ENCODE measurements at places on chromosomes 7 and 10.
A peak's percentile ranks its signal among the peaks of the same experiment; 100 is the strongest.

GRCh38 chr10:52318136-52318701, 4.1 kb downstream of the DKK1 start:
- DNase-seq = no peak

DNA sequence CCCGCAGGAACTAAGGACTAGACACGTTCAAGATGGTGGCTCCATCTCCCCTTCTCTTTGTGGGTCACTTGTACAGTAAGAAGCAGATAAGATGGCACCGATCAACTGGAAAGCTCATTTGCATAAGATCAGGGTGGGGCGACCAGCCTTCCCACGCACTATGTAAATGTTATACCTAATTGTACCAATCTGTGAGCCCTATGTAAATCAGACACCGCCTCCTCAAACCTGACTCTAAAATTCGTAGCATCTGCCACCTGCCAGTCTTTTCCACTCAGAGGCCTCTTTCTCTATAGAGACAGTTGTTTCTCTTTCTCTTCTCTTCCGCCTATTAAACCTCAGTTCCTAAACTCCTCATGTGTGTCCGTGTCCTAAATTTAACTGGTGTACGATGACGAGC, 324.5 kb downstream of the PHF14 start:
- DNase-seq = no peak

DNA sequence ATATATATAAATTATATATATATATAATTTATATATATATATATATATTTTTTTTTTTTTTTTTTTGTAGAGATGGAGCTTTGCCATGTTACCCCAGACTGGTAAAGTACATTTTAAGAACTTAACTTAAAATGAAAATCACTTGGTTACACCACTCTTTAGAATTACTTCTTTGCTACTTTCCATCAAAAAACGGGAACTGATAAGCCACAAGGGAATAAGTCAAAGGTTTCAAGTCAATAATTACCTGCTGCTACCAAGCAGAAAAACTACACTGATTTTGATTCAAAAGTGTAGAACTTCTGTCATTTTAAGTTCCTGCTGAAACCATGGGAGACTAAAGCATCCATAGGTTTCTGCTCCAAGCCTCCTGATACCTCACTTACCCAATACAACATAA, 12.2 kb downstream of the PPA1 start:
- DNase-seq = no peak

DNA sequence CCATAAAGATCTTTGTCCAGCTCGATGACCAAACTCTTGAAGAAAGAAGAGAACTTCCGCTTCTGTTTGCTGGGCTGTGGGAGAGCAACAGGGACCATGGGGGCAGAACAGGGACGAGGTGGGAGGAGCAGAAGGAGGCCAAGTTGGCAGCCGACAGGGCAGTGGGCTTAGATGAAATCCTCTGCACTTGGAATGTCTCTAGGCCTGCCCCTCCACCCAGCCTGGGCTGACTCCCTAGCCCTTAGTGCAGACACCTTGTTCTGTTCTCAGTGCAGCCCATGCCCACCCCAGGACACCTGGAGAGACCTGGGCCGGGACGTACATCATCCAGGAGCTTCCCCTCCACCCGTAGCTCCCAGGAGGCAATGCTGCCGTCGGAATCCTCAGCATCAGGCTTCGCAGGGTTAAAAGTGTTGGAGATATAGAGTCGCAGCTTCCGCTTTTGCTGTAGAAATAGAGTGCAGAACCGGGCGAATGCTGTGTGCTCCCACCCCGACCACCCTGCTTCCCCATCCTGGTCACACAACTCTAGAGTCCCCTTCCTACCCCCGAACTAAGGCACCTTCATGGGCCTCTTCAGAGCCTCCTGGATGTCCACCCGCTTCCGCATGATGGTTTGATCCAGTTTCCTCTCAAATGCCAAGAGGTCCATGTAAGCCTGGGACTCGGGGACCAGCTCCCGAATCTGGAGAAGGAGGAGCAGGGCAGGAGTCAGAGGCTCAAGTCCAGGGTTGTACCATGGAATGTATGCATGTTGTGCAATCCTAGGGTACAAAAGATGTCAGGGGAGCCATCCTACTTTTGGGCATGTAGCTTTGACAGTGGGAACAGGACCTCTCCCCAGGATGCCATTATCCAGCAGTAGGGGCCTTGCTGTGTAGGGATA, 6.1 kb downstream of the SMARCD3 start:
- DNase-seq = no peak

- no peak for DNase-seq
Observed at GRCh38 chr7:87420173-87420572, 55.3 kb downstream of the ABCB4 start.

DNA sequence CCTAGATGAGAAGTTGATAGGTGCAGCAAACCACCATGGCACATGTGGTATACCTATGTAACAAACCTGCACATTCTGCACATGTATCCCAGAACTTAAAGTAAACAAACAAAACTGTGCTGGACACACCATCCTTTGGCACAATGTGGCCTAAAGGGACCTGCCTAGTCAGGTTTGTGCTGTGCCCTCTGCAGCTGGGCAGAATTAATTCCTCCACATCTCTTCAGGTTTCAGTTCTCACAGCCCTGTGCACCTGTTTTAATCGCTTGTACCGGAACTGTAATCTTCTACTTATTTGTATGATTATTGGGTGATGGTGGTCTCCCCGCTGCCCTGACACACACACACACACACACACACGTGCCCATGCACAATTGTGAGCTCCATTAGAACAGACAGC, 252.7 kb downstream of the ACTR3B start:
- no peak for DNase-seq

GRCh38 chr7:66952343-66953043, 31.5 kb downstream of the TMEM248 start:
- no peak for DNase-seq

DNA sequence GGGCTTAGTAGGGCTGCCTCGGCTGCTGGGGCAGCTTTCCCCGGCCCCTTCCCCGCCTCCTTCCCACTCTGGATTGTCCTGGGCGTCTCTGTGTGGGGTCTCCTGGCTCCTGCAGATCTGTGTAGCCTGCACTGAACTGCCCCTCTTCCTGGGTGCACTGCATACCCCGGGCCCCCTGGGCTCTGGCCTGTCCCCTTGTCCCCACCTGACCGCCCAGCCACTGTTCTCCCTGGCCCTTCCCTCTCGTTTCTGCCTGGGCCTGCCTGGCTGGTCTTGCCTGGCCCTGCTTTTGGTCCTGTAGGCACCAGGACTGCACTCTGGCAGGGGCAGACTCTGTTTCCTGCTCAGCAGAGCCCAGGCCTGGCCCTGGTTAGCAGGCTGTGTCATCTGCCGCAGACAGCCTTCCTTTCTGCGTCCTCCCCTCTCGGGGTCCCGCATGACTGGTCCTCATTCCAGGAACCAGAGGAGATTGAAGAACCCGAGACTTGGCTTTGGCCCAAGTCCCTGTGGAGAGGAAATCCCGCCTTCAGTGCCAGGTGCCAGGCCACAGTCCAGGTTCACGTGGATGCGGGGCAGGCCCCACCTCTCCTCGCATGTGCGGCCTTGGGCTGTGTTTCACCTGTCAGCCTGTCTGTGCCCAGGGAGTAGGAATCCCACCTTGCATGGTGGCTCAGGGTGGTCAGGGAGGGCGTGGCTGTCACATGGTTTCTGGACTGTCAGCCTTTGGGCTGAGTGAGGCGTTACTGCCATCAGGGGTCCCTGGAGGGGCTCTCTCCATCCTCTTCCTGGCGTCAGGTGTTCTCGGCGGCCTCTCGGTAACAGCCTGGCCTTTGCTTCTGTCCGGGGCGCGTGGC, 9.2 kb downstream of the INPP5A start:
- DNase-seq = peak; percentile 62

DNA sequence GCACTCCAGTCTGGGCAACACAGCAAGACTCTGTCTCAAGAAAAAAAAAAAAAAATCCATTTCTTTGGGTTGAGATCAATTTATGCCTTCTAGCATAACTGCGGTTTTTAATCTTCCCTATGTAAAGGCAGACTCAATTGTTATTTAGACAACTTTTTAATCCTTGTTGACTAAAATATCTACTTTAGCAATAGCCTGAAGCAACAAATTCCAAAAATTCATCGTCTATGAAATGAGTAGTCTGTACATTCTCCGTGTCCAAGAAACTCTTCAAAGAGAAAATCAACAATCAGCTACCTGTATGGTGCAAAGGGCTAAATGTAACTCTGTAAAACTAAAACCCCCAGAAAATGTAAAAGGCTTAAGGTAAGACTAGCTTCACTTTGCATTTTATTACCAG, 22.8 kb downstream of the LAMB1 start:
- no peak for DNase-seq

GRCh38 chr7:50664461-50664922, 99.3 kb upstream of the DDC start:
- DNase-seq = peak; percentile 69

DNA sequence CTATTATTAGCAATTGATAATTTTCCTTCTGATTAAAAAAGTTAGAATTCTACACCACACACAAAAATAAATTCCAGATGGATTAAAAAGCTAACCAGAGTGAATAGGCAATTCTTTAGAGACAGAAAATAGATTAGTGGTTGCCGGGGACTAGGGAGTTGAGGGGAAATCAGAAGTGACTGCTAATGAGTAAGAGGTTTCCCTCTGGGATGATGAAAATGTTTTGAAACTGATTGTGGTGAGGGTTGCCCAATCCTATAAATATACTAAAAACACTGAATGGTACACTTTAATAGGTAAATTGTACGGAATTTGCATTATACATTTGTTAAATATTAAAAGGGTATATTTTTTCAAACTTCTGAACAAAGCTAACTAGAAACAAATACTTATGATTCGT, 214.9 kb downstream of the GPAM start:
- no peak for DNase-seq

- no peak for DNase-seq
Observed at GRCh38 chr10:115861455-115861854, 411.6 kb downstream of the GFRA1 start.

DNA sequence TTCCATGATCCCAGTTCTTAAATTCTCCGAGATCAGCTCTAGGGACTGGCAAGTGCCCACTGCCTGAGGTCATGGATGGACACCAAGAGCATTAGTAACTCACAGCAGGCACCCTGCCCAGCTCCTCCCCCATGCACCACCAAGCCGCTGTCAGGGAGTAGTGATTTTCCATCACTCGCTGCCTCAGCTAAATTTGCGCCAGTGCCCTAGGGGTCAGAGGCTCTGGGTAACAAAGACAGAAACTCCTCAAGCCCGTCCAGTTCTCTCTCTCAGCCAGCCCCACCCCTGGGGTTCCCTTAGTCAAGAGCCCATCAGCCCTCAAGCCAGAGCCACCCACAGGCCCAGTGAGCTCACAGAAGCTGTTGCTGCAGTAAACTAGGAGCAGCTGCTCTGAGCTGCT, 30.0 kb downstream of the PAX2 start:
- DNase-seq = peak; percentile 55

DNA sequence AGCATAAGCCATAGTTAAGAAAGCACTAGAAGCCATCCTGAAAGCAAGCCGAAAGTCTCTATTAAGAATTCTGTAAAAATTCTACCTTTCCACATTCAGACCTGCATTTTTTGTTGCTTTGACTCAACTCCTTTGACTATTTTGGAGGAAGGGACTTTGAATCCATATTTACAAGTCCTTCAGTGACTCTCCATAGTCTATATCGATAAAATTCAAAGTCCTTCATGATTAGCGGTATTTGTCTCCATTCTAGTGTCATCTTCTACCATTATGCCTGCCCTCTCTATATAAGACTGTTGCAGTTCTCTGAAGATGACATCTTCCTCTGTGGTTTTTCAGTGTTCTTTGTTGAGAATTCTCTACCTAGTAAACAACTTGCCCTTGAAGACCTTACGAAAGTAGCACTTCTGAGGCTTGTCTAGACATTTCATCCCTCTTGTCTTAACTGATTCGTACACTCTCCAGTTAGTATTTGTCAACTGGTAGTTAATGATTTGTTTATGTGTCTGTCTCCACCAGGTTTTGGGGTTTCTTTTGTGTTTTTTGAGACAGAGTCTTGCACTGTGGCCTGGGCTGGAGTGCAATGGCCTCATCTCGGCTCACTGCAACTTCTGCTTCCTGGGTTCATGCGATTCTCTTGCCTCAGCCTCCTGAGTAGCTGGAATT, 1.7 kb downstream of the CCSER2 start:
- DNase-seq = no peak

GRCh38 chr7:129401967-129402860, 32.0 kb upstream of the STRIP2 start:
- no peak for DNase-seq

GRCh38 chr10:88953662-88954061, 1.1 kb upstream of the ACTA2 start:
- DNase-seq = no peak

- no peak for DNase-seq
Observed at GRCh38 chr10:52597189-52597863, 175.3 kb downstream of the MBL2 start.

GRCh38 chr7:100213672-100214071, 6.1 kb upstream of the PVRIG start:
- DNase-seq = no peak
